Astrocyte (in vitro differentiated cells and primary cell): ENCODE measurements at places on chromosomes 2 and 18.

DNA sequence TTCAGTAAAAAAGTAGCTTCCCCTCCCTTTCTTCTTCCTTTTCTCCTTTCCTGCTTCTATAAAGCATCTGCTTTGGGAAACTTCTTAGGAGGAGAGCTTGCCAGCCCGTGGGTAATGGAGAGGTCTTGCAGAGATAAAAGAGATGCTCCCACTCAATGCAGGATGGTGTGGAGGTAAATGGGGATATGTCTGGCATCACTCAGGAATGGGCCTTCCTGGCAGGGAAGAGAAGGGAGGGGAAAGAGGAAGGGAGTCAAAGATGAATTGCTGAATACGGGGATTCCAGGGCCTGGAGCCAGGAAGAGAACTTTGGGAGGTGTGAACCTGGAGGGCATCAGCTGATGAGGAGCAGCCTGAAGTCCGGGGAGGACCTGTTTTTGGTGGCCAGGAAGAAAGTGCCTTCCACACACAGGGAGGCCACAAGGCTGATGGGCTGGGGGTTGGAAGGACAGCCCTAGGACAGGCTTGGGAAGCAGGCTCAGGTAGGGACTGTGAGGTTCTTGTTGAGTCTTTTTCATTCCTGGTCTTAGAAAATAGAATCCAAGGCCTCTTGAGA lies 25.2 kb downstream of the IL1B start:
- DNase-seq: no peak

GRCh38 chr2:71547616-71548285 lies 94.4 kb downstream of the DYSF start:
- no peak for DNase-seq

DNA sequence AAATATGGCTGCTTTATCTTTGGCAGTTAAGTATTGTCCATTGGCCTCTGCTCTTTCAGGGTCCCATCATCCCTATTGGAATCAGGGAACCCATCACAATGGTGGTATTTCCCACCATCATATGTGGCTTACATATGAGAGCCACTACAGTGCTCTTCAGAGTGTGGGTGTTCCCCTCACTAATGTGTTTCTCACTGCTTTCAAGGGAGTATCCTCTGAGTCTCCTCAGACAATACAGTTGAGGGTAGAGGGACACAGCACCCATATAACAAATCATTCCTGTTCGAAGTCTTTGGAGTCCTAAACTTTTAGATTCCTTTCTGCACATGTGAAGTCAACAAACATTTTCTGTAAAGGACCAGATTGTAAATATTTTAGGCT lies 48.8 kb upstream of the DNAJC10 start:
- no peak for DNase-seq

DNA sequence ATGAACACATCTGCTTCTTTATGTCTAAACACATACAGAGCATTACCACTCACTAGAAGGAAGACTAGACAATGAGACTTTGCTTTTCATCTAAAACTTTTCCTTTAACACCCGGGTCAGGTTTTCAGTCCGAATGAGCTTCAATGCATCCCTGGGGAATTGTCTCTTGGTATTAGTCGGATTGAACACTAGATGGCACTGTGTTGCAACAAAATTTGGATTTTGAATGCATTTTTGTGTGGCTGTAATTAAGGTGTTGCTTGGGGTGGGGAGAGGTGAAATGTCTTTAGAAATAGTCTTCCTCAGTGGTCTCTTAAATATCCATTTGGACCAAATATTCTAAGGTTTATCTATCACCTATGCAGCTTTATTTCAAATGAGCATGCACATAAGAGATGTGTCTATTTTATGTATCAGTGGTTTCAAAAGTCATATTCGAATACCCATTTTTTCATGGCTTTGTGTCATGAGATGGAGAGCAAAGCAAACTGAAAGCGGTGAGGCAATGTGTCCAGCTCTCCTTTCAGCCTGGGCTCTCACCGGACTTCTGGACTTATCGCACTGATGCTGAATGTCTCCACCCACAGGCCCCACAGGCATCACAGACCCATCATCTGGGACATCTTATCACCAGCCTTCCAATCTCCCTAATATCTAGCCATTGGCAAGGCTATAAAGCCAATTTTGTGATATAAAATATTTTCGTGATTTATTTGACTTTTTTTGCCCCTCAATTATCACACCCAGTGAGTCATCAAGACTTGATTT lies 510.3 kb downstream of the RNF144A start:
- DNase-seq: peak; percentile 23

- no peak for DNase-seq
Observed at GRCh38 chr2:126975671-126976655, 77.3 kb downstream of the TEX51 start.

DNA sequence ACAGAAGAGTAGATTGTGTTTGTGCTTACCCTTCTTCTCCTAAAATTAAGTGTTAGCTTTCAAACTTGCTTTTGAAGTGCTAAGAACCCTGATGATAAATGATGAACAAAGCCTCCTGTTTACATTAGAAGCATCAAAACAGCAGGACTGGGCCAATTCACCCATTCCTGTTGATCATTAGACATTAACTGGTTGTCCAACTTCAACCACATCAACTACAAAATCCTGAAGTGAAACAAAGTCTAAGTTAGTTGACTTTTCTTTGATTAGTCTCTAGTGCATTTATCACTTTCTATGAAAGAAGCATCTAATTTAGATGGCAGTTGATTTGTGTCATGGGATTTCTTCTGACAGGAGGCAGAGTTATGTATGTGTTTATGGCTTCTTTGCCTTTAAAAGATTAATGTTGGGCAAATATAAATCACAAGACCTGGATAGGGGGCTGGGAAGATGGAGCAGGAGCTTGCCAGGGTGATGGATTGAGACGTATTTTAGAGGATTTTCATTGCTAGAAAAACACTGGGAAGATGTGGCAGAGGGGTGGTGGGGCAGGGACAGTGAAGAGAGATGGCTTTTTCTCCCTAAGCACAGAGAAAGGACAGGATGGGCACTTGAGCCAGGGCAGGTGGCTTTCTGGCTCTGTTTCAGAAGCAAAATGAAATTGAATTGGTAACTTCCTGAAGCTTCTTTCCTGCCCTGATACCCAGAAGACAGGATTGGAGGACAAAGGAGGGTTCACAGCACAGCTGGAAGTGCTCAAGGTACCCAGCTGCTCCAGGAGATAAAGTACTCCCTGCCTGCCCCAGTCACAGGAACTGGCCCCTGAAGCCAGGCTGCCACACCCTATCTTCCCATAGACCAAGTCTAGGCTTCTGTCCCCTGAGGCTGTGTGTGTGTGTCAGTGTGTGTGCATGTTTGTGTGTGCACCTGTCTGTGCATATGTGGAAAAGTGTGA lies 20.5 kb downstream of the GYPC start:
- no peak for DNase-seq

DNA sequence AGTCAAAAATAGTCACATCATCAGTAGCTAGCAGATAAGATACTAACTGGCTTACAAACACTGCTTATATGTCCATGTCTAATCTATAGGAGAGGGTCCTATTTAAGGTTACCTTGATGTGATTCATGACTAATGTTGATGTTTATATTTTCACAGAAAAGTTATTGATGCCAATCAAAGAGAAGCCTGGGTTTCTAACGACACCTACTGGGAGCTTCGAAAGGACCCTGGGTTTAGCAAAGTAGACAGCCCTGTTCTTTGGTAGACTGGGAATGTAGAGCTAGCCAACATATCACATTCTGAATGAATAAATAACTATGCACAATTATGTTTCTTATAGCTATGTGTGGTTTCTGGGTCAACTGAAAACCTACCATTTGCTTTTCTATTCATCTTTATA lies 55.7 kb downstream of the PRKRA start:
- no peak for DNase-seq

DNA sequence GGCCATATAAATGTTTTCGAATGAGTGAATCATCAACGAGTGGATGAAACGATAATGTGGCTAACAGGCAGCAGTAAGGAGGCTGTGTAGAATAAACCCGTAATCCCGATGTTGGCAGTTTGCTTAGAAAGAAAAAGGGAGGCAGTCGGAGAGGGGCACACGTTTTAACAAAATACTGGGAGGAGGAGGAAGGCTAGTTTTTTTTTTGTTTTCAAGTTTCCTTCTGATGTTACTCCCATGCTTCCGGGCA lies 476 bp upstream of the MSH2 start:
- peak; percentile 23 for DNase-seq

- DNase-seq: no peak
Observed at GRCh38 chr18:68940039-68940438, 142.2 kb downstream of the CCDC102B start.

- peak; percentile 44 for DNase-seq
Observed at GRCh38 chr2:157194097-157194688, 63.3 kb upstream of the GALNT5 start.

- DNase-seq: peak; percentile 63
Observed at GRCh38 chr18:59957957-59958356, 58.2 kb downstream of the PMAIP1 start.

- DNase-seq: no peak
Observed at GRCh38 chr2:225137971-225138370, 95.7 kb upstream of the DOCK10 start.

DNA sequence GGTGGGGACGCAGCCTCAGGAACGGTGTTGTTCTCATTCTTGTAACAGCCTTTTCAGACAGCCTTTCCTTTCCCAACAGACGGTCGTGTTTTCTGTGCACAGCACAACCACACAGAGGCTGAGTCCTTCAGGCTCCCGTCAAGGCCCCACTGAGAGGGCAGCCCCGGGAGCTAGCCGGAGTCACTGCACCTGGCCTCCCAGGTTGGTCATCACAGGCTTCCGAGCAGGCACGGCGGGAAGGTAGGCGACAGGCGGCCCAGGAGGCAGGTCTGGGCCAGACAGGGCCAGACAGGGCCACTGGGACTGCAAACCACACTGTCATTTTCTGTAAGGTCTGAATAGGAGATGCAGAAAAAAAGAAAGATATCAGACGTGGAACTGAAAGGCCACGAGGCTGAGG lies 570.8 kb downstream of the GALR1 start:
- DNase-seq: no peak

DNA sequence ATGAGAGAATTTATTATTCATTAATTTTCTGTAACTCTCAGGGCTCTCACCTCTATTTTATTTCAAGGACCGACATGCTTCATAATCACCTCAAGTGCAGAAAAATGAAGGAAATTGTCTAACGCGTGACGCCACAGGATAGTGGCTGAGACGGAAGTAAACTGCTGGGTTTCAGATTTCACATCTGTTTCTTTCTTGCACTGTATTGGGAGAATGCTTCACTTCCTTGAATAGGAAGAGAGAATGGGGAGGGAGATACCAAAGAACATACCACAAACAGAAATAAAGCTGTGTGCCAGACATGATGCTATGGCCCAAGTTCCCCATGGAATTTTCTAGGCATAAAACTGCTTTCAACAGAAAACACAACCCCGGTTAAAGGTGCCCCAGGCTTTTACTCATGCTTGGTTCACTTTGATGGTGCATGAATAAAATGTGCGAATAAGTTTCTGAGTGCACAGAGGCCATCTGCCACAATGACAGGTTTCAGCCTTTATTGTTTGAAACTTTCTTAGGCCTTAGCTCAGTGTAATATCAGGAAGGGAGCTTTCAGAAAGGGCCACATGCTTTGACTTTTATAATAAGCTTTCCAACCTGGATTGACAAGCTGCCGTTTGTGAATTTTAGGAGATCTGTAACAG lies 1116.4 kb downstream of the SOCS6 start:
- DNase-seq: no peak

DNA sequence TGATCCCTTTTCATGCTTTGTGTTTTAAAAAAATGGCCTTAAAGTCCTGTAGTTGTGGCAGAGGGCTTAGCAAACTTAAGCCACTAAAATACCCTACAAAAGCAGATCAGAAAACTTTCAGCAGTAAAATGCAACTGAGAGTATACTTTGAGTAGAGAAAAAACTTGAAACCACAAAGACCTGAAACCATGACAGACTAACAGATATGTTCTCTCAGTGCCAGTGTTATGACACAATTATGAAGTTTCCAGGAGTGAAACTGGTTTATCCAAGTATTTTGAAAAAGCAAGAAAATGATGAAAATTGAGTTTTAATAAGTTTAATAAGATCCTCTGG lies 74.5 kb downstream of the SPRED2 start:
- no peak for DNase-seq

GRCh38 chr2:118698564-118698963 lies 148.9 kb downstream of the EN1 start:
- no peak for DNase-seq
